ENCODE measurements at places on chromosomes 16 and 17. TPM values are rescaled to one million over a fixed set of nuclear protein-coding genes. Genes with fewer than 3 reads are reported as not detected.

- DNase-seq = no peak
These were observed at the start of gene IGFALS for GRCh38 chr16:1793578-1794220. IGFALS (minus strand) TSS chr16:1793705; CDS start chr16:1793652, 53 bp downstream.

- DNase-seq = no peak
These were observed 5.1 kb downstream of the BPTF start for GRCh38 chr17:67830440-67830839.

The SUMO2 gene
- polyA plus RNA-seq = 705 TPM

The PIMREG gene
- 43.5 TPM for polyA plus RNA-seq
